Fibroblast of the aortic adventitia (primary cell): ENCODE measurements at places on chromosomes 13 and 19. TPM values are rescaled to one million over a fixed set of nuclear protein-coding genes. Genes with fewer than 3 reads are reported as not detected.

The SLC46A3 gene
- 3.4 TPM in 2 replicates for total RNA-seq

The IL27RA gene
- total RNA-seq: 0.63 and 0.82 TPM in 2 replicates

The ZIC5 gene
- not detected in 2 replicates for total RNA-seq

The SIGLEC9 gene
- total RNA-seq: 0.09 TPM in 1 of 2 replicates, not detected in the other

The WDR62 gene
- 0.25 and 10.1 TPM in 2 replicates for total RNA-seq

The ARRDC5 gene
- total RNA-seq: not detected in 2 replicates

The C19orf38 gene
- total RNA-seq: 0.41 and 0.81 TPM in 2 replicates

The STARD13 gene
- 7.8 and 11.0 TPM in 2 replicates for total RNA-seq

The ZMYM2 gene
- total RNA-seq: 47.8 and 62.5 TPM in 2 replicates

The KCNC3 gene
- total RNA-seq: not detected in 2 replicates

The PLK5 gene
- total RNA-seq: not detected in 2 replicates

The ZNF418 gene
- total RNA-seq: 3.6 and 13.6 TPM in 2 replicates

The PNMA8B gene
- 1.6 and 6.3 TPM in 2 replicates for total RNA-seq

The MLLT1 gene
- total RNA-seq: 7.8 and 16.6 TPM in 2 replicates
